Body of pancreas (tissue), 4 donors: ENCODE measurements at places on chromosomes 11 and 22. TPM values are rescaled to one million over a fixed set of nuclear protein-coding genes. Genes with fewer than 3 reads are reported as not detected.

The LSP1 gene
- total RNA-seq, result 9.9 TPM

GRCh38 chr22:43446916-43447315 lies 35.1 kb downstream of the MPPED1 start:
- no peak overlapping the region for H3K27ac ChIP-seq
- H3K4me1 ChIP-seq, result no peaks in the 10 kb centered on the region
- no peaks in the 10 kb centered on the region for H3K27me3 ChIP-seq

- DNase-seq, result no peak
- H3K4me3 ChIP-seq, result no peak overlapping the region
- H3K27me3 ChIP-seq, result no peaks in the 10 kb centered on the region
- H3K4me1 ChIP-seq, result peaks cover 26% of the 10 kb centered on the region
- no peaks in the 10 kb centered on the region for H3K36me3 ChIP-seq
Measured at GRCh38 chr11:75516140-75516539, 9.6 kb downstream of the GDPD5 start.

DNA sequence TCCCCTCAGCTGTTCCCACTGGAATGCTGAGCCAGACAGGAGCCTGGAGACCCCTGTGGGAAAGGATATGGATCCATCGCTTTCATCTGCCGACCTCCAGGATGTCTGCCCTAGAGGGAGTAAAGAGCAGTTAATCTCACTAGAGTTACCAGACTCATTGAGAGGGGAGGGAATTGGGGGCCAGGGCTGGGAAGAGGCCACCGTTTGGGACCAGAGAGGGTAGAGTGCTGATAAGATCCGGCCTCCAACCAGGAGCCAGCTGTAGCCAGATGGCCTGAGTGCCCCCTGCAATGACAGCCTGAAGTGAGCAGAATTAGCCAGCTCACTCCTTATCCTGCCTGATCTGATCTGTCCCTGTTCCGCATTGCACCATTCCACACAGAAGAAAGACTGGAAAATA lies 3.7 kb upstream of the APLNR start:
- H3K27me3 ChIP-seq, result no peaks in the 10 kb centered on the region
- H3K27ac ChIP-seq, result no peak overlapping the region
- no peaks in the 10 kb centered on the region for H3K4me1 ChIP-seq
- no peaks in the 10 kb centered on the region for H3K36me3 ChIP-seq
- no peak for DNase-seq

- peak; percentile 73 for DNase-seq
- peaks cover 5% of the 10 kb centered on the region for H3K4me1 ChIP-seq
- H3K27ac ChIP-seq, result no peak overlapping the region
- no peaks in the 10 kb centered on the region for H3K36me3 ChIP-seq
Measured at GRCh38 chr22:30262917-30263741, 3.5 kb downstream of the OSM start.

The APOA4 gene
- total RNA-seq, result not detected

DNA sequence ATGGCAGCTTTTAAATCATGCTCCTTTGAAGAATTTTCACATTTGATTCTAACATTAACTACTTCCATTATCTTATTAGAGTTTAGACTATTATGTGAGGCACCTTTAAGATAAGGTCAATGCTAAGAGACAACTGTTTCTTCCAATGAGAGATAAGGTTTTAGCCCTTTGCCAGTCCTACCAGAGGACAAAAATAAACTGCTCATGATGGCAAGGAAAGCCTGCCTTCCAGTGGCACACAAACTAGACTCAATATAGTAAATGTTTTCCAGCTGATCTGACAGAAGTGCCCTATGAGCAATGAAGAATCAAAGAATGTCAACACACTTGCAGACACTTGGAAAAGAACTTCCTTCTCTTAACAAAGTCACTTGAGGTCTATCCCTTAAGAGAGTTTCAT lies 1152.4 kb upstream of the CCDC90B start:
- H3K4me3 ChIP-seq, result no peak overlapping the region
- no peak for DNase-seq
- peaks cover 11% of the 10 kb centered on the region for H3K4me1 ChIP-seq
- no peaks in the 10 kb centered on the region for H3K27me3 ChIP-seq

The HTR3B gene
- total RNA-seq, result not detected

The THYN1 gene
- total RNA-seq, result 25.7 TPM

GRCh38 chr11:122441666-122442035 lies 213.9 kb upstream of the UBASH3B start:
- no peak overlapping the region for H3K27ac ChIP-seq
- no peaks in the 10 kb centered on the region for H3K27me3 ChIP-seq
- no peaks in the 10 kb centered on the region for H3K36me3 ChIP-seq
- peaks cover 16% of the 10 kb centered on the region for H3K4me1 ChIP-seq

The LARGE2 gene
- 14.5 TPM for total RNA-seq

DNA sequence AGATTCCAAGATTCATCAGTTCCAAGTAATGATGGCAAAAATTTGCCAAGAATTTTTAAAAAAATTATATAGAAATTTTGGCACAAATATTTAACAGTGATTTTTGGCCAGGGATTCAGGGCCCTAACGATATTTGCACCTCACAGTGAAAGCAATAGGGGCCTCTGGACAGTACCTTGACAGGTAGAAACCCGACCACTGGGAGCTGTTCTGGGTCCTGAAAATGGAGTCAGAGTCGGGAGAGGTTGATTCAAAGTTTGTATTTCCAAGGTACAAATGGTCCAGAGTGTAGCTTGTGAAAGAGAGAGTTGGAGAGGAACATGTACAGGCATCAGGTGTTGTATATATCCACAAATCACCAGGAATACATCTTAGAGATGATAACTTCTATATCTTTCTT lies 41.6 kb downstream of the MRGPRX2 start:
- no peaks in the 10 kb centered on the region for H3K4me1 ChIP-seq
- H3K4me3 ChIP-seq, result no peak overlapping the region
- H3K27me3 ChIP-seq, result no peaks in the 10 kb centered on the region
- no peak overlapping the region for H3K27ac ChIP-seq

The MOGAT2 gene
- total RNA-seq, result not detected

The NTM gene
- 3.6 TPM for total RNA-seq

GRCh38 chr22:25514436-25515180 lies 49.9 kb upstream of the GRK3 start:
- H3K27me3 ChIP-seq, result no peaks in the 10 kb centered on the region
- no peak for DNase-seq
- no peaks in the 10 kb centered on the region for H3K36me3 ChIP-seq
- H3K4me3 ChIP-seq, result no peak overlapping the region

The TMEM191C gene
- total RNA-seq, result 0.33 TPM

DNA sequence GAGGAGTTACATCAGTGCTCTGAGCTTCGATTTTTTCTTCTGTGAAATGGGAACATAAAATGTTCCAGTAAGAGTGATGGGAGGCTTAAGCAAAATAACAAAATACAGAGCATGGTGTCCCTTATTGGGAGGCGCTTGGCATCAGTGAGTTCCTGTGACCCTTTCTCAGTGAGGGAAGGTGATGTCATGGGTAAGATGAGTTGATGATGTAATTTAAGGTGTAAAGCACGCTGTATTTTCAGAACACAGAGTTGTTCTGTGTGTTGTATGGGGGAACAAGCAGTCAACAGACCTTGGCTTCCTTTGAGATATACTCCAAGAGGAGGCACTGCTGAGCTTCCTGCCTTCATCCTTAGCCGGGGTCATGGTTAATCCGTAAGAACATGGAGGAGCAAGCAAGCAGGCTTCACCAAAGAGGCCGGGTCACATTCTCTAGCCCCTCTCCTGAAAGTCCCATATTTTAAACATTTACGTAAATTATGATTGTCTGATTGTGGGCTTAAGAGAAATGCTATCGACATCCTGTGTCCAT lies 266.7 kb downstream of the LARGE1 start:
- H3K4me3 ChIP-seq, result no peak overlapping the region
- H3K36me3 ChIP-seq, result no peaks in the 10 kb centered on the region
- no peaks in the 10 kb centered on the region for H3K27me3 ChIP-seq
- no peak for DNase-seq

GRCh38 chr11:56932572-56933220 lies 56.0 kb upstream of the OR5AK2 start:
- H3K4me3 ChIP-seq, result no peak overlapping the region
- no peak overlapping the region for H3K27ac ChIP-seq
- H3K4me1 ChIP-seq, result no peaks in the 10 kb centered on the region
- no peaks in the 10 kb centered on the region for H3K27me3 ChIP-seq

GRCh38 chr11:126884594-126884993 lies 116.0 kb downstream of the KIRREL3 start:
- no peaks in the 10 kb centered on the region for H3K4me1 ChIP-seq
- no peaks in the 10 kb centered on the region for H3K36me3 ChIP-seq
- no peak for DNase-seq
- no peaks in the 10 kb centered on the region for H3K27me3 ChIP-seq

GRCh38 chr11:122872046-122872445 lies 10.5 kb upstream of the JHY start:
- H3K4me3 ChIP-seq, result no peak overlapping the region
- DNase-seq, result no peak
- H3K36me3 ChIP-seq, result no peaks in the 10 kb centered on the region
- no peaks in the 10 kb centered on the region for H3K4me1 ChIP-seq
- H3K27ac ChIP-seq, result no peak overlapping the region
- H3K27me3 ChIP-seq, result no peaks in the 10 kb centered on the region

The CECR2 gene
- total RNA-seq, result 2.6 TPM

GRCh38 chr11:22467248-22467647 lies 129.1 kb downstream of the SLC17A6 start:
- no peak overlapping the region for H3K4me3 ChIP-seq
- no peak overlapping the region for H3K27ac ChIP-seq
- no peaks in the 10 kb centered on the region for H3K36me3 ChIP-seq
- H3K4me1 ChIP-seq, result no peaks in the 10 kb centered on the region

- peak; percentile 69 for DNase-seq
- no peaks in the 10 kb centered on the region for H3K36me3 ChIP-seq
- peak overlapping the region; percentile 69 for H3K27ac ChIP-seq
- H3K4me3 ChIP-seq, result no peak overlapping the region
Measured at GRCh38 chr11:117828611-117829368, 4.2 kb upstream of the FXYD2 start.

- no peaks in the 10 kb centered on the region for H3K27me3 ChIP-seq
- H3K4me3 ChIP-seq, result no peak overlapping the region
- peaks cover 37% of the 10 kb centered on the region for H3K4me1 ChIP-seq
- no peaks in the 10 kb centered on the region for H3K36me3 ChIP-seq
- H3K27ac ChIP-seq, result no peak overlapping the region
- no peak for DNase-seq
Measured at GRCh38 chr11:27861706-27862430, 161.6 kb upstream of the BDNF start.

The MMP11 gene
- total RNA-seq, result 2.0 TPM

GRCh38 chr11:104146421-104146820 lies 17.5 kb downstream of the PDGFD start:
- peaks cover 3% of the 10 kb centered on the region for H3K4me1 ChIP-seq
- DNase-seq, result no peak
- no peaks in the 10 kb centered on the region for H3K36me3 ChIP-seq
- H3K4me3 ChIP-seq, result no peak overlapping the region
- H3K27me3 ChIP-seq, result no peaks in the 10 kb centered on the region
- no peak overlapping the region for H3K27ac ChIP-seq

The UBQLN3 gene
- total RNA-seq, result not detected

- H3K27ac ChIP-seq, result no peak overlapping the region
- H3K27me3 ChIP-seq, result no peaks in the 10 kb centered on the region
- H3K4me1 ChIP-seq, result peaks cover 1% of the 10 kb centered on the region
- no peak for DNase-seq
- H3K4me3 ChIP-seq, result no peak overlapping the region
- H3K36me3 ChIP-seq, result peaks cover 4% of the 10 kb centered on the region
Measured at GRCh38 chr22:38782402-38783094, 11.4 kb downstream of the DNAL4 start.

GRCh38 chr22:45993841-45994240 lies 16.9 kb upstream of the WNT7B start:
- H3K36me3 ChIP-seq, result no peaks in the 10 kb centered on the region
- no peaks in the 10 kb centered on the region for H3K27me3 ChIP-seq
- DNase-seq, result no peak

The ACP2 gene
- 43.1 TPM for total RNA-seq

GRCh38 chr11:92082652-92083051 lies 142.0 kb upstream of the FAT3 start:
- H3K27ac ChIP-seq, result no peak overlapping the region
- DNase-seq, result no peak
- no peaks in the 10 kb centered on the region for H3K36me3 ChIP-seq
- no peaks in the 10 kb centered on the region for H3K4me1 ChIP-seq
- H3K27me3 ChIP-seq, result no peaks in the 10 kb centered on the region

- no peak overlapping the region for H3K27ac ChIP-seq
- no peak for DNase-seq
- H3K27me3 ChIP-seq, result no peaks in the 10 kb centered on the region
- no peak overlapping the region for H3K4me3 ChIP-seq
- no peaks in the 10 kb centered on the region for H3K36me3 ChIP-seq
Measured at GRCh38 chr11:29124470-29124869, 892.4 kb downstream of the KCNA4 start.

The VSIG10L2 gene
- total RNA-seq, result not detected

DNA sequence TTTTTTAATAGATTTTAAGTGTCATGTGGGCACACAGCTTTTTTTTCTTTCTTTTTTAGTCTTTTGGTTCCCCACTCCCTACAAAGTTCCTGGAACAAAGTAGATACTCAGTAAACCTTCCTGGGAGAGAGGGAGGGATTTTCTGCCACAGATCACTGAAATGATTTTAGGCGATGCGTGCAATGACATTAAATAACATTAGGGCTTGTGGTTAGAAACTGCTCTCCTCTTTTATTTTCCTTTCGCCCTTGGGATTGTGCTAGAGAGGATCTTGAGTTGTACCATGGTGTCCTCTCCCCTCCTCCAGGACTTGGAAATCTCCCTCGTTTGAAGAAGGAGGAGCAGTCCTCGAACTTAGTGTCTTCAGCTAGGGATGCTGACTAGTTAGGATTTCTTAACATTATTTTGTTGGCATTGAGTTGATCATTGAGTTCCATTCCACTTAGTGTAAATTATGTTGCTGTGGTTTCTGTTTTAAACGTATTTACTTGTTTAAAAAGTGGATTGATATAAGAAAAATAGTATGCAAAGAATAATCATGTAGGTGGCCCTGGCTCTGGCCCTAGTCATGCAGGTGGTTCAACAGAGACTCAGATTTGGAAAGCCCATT lies 88.4 kb downstream of the TRAF6 start:
- H3K27me3 ChIP-seq, result no peaks in the 10 kb centered on the region
- DNase-seq, result no peak
- H3K36me3 ChIP-seq, result no peaks in the 10 kb centered on the region
- no peak overlapping the region for H3K27ac ChIP-seq

The TMA7B gene
- total RNA-seq, result not detected
